ENCODE measurements at places on chromosomes 1 and 21.

GRCh38 chr1:188281921-188282320 lies 1453.2 kb downstream of the PLA2G4A start:
- DNase-seq = no peak

DNA sequence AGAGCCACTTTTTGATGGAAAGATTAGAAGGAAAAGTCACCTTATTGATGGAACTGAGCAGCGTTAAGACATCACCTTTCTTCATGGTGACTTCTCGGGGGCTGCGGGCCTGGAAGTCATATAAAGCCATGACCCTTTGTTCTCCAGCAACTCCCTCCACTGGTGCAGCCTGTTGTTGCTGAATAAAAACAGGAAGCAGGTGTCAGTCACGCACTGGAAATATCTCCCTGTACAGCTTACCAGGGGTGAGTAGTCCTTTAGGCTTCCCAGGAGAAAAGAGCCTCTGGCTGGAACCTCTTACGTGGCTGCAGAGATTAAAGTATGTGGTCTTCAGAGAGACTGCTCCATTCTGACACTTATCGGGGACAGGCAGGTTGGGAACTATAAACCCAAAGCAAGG lies 31.9 kb downstream of the SPTA1 start:
- no peak for DNase-seq

- DNase-seq = no peak
These were observed 57.6 kb downstream of the OLFML2B start for GRCh38 chr1:161966067-161966466.

GRCh38 chr1:248820041-248820585 lies 5.6 kb downstream of the SH3BP5L start:
- DNase-seq = no peak

DNA sequence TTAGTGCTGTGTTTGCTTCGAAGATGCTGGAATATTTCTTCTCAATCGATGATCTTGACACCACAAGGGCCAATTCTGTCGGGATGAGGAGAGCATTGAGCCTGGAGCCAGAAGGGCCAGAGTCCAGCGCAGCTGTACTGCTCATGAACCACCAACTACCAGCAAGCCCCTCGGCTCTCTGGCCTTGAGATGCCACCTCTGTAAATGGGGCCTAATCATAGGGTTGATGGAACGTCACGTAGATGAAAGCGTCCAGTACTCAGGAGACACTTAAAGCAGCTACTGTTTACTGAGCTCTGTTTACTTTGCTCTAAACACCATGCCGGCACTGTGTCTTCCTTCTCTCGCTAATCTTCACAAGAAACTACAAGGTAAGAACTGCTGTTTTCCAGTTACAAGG lies 26.3 kb downstream of the CCDC185 start:
- no peak for DNase-seq

- peak; percentile 11 for DNase-seq
These were observed 47.2 kb downstream of the S1PR1 start for GRCh38 chr1:101284021-101284420.

DNA sequence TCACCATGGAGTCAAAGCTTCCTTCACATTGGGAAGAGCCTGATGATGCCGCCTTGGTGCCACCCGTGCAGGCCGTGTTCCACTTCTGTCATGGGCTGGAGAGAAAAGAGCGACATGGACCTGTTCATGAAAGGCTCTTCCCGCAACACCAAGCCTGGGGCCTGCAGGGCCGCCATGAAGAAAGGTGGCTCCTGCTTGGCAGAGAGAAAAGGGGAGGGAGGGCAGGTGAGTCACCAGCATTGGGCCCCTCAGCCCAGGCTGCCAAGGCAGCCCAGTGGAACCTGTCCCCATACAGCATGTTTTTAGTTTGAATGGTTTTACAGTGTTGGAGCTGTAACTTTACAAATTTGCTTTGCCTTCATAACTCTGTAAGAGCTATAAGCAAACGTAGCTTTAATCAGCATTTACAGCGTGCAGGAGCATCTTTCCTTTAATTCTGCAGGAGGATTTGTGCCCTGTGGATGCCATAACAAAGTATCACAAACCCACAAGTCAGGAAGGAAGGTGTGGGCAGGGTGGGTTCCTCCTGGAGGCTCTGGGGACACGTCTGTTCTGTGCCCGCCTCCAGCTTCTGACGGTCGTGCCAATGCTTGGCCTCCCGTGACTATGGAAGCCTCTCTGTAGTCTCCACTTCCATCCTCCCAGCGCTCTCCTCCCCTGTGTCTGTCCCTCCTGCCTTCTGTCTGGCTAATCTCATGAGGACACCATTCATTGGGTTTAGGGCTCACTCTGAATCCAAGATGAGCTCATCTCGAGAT lies 49.1 kb downstream of the RIPK4 start:
- no peak for DNase-seq

DNA sequence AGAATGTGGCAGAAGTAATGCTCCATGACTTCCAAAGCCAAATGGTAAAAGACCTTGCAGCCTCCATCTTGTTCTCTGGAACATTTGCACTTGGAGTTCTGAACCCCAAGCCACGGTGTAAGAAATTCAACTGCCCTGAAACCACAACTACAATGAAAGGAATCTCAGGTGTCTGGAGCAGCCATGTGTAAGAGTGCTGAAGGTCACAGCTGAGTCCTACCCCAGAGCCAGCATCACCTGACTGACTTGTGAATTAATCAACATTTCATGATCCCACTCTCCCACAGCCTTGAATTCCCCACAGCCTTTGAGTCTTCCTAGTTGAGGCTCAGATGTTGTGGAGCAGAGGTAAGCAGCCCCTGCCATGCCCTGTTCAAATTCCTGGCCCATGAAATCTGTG lies 192.8 kb upstream of the CAMK1G start:
- no peak for DNase-seq

DNA sequence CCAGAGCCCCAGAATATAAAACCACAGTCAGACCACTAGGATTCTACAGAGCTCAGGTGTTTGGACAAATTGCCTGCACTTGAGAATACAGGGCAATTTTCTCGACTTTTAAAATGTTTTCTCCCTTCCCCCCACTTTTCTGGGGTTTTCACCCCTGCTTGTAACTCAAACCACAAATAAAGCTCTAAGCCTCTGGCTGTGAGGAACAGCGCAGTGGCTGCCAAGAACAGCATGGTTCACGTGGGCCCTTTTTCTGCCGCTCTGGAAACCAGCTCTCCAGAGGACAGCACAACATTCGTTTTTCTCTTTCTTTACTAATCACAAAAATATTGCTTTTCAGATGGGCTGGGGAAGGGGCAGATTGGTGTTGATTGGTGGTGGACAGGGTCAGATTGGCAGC lies 102.2 kb upstream of the JUN start:
- no peak for DNase-seq

DNA sequence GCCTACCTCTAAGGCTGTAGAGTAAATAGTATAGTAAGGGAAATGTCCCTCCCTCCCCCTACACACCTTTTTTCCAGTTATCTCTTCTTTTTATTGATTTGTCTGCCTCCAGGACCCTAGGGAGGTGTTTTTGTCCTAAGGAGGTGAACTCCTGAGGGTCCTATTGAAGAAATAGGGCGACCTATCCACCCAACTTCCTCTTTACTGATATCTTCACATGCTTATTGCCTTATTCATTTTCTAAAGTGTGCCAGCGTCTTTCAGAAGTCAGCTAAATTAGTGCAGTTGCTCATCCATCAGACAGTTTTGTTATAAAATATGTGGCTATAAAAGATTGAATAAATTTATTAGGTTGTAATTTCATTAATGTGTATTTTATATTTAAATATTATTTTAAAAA lies 5.9 kb downstream of the BACH1 start:
- DNase-seq = no peak

GRCh38 chr21:33169359-33169758 lies 60.4 kb upstream of the IFNAR2 start:
- DNase-seq = no peak

DNA sequence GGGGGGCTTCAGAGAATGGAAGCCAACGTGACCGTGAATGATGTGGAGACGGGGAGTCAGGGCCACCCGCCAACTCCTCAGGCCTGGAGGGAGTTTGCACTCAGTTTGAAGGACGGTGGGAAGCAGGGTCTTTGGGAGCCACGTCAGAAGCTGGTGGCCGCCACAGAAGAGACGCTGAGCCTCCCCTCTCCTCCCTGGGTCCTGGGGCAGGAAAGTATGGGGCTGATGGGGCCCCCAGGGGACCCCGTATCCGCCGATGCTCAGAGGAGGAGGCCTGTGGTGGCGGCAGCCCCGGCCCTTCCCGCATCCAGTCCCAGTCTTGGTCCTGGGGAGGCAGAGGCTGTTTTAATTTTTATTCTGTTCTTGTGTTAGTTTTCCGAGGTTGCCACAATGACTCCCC lies 188.6 kb upstream of the C1orf174 start:
- no peak for DNase-seq

- no peak for DNase-seq
These were observed 54.7 kb upstream of the ZRANB2 start for GRCh38 chr1:71135571-71135970.

- no peak for DNase-seq
These were observed 31.5 kb downstream of the PRKAA2 start for GRCh38 chr1:56676571-56677035.

GRCh38 chr1:214259353-214259977 lies 21.5 kb upstream of the SMYD2 start:
- DNase-seq = no peak

GRCh38 chr1:90730243-90731022 lies 13.3 kb upstream of the BARHL2 start:
- DNase-seq = no peak

GRCh38 chr1:165828669-165829329 lies 1.4 kb downstream of the UCK2 start:
- DNase-seq = no peak

- DNase-seq = no peak
These were observed 165.8 kb upstream of the LRRC7 start for GRCh38 chr1:69401879-69402278.

DNA sequence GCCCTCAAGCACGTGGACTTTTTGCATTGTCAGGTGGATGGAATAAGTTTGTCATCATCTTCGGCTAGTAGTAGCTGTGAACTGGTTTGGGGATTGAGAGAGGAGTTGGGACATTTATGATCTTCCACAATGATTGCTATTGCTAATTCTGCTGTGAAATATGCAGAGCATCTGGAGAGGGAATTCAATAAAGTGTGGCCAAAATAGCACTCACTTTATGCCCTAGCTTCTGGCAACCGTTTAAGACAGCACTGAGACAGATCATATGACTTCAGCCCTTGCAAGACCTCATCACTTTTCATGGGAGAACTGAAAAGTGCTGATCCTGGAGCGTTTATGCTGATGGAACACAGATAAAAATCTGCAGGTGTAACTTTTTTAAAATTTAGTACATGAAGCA lies 360.8 kb downstream of the GPATCH2 start:
- no peak for DNase-seq

DNA sequence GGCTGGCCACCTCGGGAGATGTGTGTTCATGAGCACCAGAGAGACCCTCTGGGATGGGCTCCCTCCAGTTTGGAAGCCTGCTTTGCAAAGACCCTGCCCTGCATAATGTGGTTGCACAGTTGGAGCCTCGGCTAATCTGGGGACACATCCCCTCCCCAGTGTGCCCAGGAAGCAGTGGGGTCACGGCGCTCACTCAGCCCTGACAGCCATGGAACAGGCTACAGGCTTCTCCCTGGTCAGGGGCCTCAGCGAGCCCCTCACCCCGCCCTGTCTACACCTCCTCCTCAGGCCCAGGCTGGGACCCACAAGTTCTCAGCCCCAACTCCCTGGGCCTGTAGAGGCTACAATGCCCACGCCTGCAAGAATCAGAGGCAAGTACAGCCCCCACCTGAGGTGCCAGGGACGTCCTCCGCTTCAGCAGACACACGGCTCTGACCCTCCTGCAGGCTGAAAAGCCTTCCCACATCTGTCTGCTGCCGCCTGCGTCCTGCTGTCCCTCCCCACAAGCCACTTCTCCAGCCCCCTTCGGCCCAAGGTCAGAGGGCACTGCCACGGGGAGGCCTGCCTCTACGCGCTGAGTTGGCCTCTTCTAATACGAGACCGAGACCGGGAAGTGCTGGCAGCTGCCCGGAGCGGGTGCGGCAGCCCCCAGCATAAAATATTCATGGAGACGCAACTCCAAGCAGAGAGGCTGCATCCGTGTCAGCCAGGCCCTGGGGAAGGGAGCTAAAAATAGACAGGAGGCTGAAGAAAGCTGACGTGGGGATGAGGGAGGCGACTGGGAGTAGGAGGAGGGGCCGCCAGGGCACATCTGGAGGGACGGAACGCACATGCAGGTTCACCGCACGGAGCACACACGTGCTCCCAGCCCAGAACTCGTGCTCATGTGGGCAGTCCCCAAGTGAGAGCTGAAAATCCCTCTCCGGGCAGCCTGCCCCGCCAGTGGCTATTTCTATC lies 15.2 kb upstream of the GPR153 start:
- no peak for DNase-seq

- DNase-seq = no peak
These were observed 1.4 kb downstream of the PROK1 start for GRCh38 chr1:110452330-110452729.

GRCh38 chr1:109954041-109954512 lies 30.5 kb upstream of the AHCYL1 start:
- DNase-seq = no peak

DNA sequence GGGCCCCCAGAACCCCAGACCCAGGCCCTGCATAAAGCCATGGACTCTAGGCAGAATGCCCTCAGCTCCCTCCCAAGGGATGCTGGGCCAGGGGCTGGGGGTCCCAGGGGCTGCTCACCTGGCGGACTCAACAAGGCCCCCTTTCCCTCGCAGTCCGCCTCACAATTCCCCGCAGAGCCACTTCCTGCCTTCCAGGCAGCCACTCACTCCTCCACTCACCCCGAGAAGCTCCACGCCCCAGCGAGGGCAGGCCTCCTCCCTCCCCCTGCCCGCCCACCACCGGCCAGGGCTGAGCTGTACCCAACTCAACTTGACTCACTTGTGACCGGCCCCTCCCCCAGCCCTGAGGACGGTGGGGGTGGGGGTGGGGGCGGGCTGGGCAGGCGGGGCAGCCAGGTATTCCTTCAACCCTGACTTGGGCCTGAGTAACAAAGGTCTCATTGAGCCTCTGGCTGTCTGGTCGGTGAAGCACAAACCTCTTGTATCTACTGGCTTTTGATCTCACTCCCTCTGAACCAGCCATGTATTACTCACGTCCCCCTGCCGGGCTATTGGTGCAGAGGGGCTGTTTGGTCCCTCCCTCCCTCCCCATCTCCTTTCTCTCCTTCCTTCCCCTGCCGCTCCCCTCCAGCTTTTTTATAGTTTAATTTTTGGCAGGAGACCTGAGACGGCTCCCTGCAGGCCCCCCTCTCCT lies 5.9 kb downstream of the BLACAT1 start:
- no peak for DNase-seq

- no peak for DNase-seq
These were observed 177.5 kb downstream of the ASTN1 start for GRCh38 chr1:176987016-176987415.

DNA sequence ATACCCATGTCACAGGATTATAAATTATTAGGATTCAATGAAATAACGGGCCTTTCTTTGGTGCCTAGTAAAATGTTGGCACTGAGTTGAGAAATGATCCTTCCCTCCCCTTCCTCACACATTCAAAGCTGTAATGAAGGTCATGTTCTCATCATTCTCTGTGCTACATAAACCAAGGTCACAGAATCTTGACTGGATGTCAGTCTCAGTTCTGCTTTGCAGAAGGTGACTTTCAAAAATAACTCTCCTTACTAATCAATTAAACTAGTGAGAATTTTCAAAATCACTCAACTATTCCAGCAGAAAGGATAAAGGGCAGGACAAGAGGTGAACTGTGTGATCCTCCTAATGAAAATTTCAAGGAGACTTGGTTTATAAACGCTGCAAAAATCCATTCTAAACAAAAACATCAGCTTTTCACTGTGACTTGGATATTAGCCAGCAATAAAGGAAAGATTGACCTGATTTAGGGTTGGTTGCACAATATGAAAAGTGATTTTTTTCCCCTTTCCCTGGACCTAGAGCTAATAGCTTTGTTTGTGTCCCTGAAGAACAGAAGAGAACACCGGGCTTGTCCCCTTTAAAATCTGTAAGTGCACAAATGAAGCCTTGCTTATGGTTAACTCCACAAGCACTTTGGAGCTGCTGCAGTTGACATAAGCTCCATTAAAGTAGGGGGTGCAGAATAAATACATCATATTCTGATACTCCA lies 120.1 kb downstream of the SEC16B start:
- no peak for DNase-seq
